Kidney capillary endothelial cell (primary cell): ENCODE measurements at places on chromosomes 3 and 15.
A peak's percentile ranks its signal among the peaks of the same experiment; 100 is the strongest.

DNA sequence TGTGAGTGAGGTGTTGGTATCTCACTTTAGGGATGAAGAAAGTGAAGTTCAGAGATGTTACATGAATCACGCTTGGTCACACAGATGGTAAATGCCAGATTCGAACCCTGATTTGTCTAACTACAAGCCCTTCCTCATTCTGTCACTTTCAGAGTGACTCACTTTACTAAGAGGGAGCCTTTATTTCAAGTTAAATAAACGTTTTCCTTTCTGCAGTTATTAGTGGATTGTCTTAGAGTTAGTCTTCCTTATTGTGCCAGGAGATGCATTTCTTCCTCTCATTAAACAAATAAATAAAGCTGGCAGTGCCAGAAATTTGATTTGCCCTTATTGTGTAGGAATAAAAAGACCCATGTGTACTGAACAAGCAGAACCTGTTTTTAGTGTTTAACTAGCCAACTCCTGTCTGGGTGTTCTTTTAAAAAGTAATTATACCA, 162.5 kb downstream of the AKAP13 start:
- no peak for DNase-seq

DNA sequence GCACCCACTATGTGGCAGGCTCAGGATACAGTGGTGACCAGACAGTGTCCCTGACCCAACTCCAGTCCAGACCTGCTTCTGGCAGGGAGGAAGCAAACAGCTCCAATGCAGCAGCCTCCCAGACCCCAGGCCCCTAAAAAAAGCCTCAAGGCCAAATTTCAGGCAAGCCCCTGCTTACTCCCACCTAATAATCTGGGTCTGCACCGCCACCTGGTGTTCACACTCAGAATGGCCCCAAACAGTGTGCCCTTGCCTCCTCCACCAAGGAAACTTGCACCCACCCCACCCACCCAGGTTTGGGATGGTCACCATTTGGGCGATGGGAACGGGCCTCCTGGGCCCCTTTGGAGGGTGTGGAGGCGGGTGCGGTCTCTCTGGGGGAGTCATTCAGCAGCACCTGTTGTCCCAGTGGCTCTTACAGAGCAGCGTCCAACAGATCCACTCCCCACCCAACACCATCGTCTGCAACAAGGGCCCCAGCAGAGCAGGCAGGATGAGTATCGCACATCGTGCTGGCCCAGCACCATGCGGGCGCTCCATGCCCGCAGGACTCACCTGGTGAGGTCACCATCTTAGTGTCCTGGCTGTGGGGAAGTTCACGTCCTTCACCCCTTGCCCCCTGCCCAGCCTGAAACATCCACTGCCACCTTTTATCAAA, 17.3 kb downstream of the C3orf18 start:
- no peak for DNase-seq

- DNase-seq: no peak
These were observed 20.4 kb downstream of the BMF start for GRCh38 chr15:40087991-40088928.

DNA sequence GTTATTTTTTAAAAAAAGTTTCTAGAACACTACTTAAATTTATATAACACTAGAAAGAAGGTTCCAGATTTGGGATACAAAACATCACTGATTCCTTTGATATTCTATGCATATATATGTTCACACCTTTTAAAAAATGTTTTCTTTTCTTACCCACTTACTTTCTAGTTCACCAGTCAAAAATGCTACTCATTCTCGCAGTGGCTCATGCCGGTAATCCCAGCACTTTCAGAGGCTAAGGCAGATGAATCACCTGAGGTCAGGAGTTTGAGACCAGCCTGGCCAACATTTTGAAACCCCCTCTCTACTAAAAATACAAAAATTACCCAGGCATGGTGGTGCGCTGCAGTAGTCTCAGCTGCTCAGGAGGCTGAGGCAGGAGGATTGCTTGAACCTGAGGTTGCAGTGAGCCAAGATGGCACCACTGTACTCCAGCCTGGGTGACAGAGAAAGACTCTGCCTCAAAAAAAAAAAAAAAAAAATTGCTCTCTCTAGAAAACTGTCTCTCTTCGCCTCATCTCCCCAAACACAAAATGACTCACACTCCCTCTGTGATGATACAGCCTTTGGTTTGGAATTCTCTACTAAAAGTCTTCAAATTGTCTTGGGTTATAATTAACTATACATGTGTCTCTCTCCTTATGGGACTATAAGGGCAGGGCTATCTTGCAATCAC, 52.6 kb upstream of the TGFBR2 start:
- DNase-seq: no peak

DNA sequence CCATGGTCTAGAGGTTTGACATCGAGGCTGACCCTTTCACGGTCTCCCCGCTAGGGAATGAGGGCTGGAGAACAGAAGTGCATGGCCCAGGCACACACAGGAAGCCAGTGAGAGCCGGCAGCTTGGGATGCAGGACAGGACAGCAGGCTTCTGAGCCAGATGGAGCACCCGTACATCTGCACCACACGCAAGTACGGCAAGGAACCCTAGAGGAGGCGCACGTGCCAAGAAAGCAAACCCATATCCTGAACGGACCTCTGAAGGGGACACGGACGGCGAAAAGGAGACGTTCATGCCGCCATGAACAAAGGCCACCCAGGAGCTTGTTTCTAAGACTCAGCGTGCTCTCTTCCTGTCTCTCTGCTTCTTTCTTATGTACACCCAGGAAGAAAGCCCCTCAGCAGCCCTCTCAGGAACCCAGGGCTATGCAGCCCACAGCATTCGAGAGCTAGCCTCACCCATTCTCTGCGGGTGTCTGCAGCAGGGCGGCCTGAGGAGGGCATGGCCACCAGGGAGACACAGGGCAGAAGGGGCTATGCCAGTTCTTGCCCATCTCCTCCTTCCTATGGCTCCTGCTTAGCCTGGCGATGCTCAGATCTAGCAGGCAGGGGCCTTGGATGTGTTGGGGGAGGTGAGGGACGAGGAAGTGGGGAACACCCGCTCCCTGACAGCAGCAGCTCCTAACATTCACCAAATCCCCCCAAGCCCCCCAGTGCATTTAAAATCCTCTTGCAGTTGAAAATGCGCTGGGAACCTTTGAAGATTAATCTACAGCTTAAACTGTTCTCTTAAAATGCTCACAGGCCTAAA, 81.3 kb downstream of the PCSK6 start:
- DNase-seq: no peak

- DNase-seq: no peak
These were observed 3.2 kb downstream of the KBTBD8 start for GRCh38 chr3:67001086-67001861.

- peak; percentile 70 for DNase-seq
These were observed 56.5 kb downstream of the DCLK3 start for GRCh38 chr3:36707623-36708409.

- no peak for DNase-seq
These were observed 37.3 kb upstream of the ATOSA start for GRCh38 chr15:52716536-52716935.

DNA sequence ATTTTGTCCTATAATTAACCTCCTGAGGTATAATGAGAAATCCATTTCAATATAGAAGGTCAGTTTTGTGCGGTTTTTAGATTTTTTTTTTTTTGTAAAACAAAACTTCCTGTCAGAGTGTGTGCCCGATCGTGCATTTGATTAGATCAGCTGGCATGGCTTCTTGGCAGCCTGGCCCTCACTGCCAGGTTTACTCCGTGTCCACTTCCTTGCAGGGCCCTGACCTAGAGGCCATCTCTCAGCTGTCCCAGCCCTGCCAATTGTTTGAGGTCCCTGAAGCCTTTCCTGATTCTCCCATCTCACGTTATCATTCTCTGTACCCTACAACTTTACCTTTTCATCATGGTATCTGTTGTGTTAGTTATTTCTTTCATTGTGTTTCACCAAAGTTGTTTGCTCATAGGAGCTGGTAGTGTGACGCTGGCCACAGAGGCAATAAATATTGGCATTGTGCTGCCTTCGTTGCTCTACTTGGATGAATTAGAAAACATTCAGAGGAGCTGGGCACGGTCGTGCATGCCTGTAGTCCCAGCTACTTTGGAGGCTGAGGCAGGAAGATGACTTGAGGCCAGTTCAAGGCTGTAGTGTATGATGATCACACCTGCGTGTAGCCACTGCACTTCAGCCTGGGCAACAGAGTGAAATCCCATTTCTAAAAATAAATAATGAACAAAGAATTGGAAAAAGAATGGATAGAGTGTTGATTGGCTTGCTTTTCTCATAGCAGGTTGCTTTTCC, 202.0 kb downstream of the GHSR start:
- no peak for DNase-seq

- DNase-seq: peak; percentile 86
These were observed 119.9 kb downstream of the DGKG start for GRCh38 chr3:186241910-186242821.

- no peak for DNase-seq
These were observed 62.2 kb downstream of the SLC15A2 start for GRCh38 chr3:121956363-121956762.

DNA sequence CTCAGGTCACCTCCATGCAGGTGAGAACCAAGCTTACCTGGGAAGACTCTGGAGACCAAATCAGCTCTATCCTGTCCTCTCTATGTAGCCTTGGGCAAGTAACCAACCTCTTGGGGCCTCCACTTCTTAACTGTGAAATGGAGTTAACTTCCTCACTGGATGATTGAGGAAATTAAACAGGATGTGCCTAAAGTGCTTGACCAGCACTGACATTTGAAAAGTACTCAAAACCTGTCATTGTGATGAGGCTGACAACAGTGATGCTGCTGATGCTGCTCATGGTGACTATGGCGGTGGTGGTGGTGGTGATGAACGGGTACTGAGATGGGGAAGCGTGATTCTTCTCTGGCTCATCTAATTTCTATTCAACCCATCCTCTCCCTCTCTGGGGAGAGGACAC, 22.3 kb downstream of the VIPR1 start:
- DNase-seq: no peak
